ENCODE measurements at places on chromosomes 6 and 20. TPM values are rescaled to one million over a fixed set of nuclear protein-coding genes. Genes with fewer than 3 reads are reported as not detected.

Gene CGA
- 32.0 TPM for total RNA-seq

- DNase-seq: no peak
Measured at GRCh38 chr6:137762168-137763090, 104.6 kb upstream of the TNFAIP3 start.

Gene PNPLA1
- total RNA-seq: 4.2 TPM

- no peak for DNase-seq
Measured at GRCh38 chr20:58224974-58225373, 3.5 kb downstream of the ANKRD60 start.

- no peak for DNase-seq
Measured at GRCh38 chr6:159837511-159837910, 37.4 kb downstream of the PNLDC1 start.

DNA sequence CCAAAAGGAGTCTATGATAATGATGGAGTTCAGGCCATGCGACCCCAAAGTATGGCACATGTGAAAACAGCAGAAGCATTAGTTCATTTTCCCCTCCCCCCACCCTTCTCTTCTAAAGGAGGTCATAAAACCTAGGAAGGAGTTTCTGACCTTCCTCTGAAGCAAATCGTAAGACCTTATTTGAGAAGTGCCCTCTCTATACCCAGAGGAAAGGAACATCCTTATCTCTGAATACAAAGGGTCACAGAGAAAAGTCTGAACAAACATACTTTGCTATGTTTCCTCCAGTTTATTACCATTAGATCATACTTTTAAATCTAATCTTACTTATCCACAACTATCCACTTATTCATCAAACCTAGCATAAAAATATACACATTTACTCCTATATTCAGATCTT, 48.6 kb downstream of the SLX4IP start:
- DNase-seq: no peak

- DNase-seq: no peak
Measured at GRCh38 chr20:59812286-59813125, 120.9 kb downstream of the SYCP2 start.

Gene LY6G6F
- not detected for total RNA-seq

DNA sequence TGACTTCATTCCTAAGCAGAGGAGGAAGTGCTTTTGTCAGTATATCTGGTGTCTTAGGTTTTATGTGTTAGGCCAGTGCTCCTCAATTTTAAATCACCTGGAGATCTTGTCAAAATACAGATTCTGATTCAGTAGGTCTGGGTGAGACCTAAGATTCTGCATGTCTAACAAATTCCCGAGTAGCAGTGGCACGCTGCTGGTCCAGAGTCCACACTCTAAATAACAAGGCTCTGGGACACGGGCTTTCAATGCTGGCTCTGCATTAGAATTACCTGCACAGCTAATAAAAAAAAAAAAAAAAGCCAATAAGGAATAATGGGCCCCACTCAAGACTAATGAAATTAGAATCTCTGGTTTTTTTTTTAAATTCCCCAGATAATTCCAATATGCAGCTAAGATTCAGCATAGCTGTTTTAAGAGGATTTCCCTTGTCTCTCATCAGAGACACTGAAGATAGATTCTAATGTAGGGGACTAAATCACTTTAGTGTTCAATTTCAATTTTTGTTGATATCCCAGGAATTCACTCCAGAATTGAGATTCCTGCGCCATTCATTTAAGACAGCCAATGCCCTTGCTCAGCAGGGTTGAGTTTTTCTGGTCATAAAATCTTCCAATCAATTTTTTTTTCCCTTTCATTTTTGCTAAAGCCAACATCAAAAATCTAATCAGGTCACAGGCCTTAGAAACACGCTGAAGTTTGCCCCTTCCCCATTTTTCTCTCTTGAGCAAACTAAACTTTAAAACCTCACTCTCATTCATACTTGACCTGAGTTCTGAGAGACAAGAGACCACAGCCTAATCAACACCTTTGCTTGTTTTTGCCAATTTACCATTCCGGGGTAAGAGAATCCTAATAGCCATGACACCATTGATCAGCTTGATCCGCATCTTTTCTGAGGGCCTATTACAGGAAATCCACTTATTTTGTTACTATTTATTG, 2.4 kb downstream of the TDP2 start:
- DNase-seq: no peak

DNA sequence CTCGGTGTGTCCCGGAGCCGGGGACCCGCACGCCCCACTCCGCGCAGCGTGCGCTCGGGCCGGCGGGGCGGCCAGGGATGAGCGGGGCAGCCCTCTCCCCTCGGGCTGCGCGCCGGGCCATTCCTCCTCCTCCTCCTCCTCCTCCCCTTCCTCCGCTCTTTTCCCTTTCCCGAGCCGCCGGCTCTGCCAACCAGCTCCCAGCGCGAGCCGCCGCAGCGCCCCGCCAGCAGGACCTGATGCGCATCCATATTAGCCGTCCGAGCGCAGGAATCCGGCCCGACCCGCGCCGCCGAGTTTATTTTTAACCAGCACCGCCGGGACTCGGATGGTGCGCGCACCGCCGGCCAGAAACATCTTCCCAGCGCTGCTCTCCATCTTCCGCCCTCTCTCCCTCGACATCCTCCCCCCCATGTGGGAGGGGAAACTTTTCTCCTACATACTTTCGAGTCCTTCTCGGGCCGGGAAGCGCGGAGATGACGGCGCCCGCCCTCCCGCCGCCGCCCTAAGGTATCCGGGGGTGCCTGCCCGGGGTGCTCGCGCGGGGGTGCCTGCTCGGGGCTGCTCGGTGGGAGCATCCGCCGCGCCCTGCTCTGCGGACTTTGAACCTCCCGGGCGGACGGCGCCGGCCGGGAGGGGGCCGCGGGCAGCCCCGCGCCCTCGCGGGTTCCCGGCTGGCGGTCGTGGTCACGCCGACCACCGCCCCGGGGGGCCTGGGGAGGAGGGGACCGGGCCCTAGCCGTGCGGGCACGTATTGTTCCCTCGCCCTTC, 619 bp downstream of the RREB1 start:
- DNase-seq: no peak

Gene SYCP2
- total RNA-seq: 5.8 TPM

DNA sequence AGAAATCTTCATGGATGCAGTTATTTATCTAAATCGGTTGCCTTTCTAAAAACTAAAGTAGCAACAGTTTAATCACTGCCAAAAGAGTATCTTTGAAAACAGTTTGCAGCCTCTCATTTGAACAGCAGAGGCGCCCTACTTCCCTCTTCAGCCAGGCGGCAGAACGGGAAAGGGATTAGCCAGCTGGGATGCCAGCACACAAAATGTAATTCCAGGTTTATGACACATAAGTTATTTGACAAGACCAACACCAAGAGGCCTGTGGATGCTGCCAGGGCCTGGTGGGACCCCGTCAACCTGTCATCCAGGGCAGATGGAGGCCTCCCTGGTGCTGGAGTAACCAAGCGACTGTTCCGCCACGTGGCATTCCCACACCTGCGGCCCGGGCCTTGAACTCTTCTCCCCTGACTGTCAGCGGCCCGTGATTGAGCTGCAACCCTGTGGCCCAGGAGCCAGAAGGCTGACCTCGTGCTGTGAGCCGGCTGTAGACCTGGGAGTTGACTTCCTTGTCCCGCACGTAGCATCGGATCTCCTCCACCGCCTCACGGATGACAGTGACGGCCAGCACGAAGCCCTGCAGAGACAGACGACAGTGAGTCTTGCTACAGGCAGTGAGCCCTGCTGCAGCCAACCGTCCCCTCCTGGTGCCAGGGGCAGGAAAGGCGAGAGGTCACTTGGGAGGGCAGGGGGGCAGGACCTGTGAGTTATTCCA, 55.5 kb downstream of the ATP9A start:
- DNase-seq: peak; percentile 6

GRCh38 chr6:21596949-21597682, 3.6 kb downstream of the SOX4 start:
- peak; percentile 86 for DNase-seq

Gene SEL1L2
- not detected for total RNA-seq

DNA sequence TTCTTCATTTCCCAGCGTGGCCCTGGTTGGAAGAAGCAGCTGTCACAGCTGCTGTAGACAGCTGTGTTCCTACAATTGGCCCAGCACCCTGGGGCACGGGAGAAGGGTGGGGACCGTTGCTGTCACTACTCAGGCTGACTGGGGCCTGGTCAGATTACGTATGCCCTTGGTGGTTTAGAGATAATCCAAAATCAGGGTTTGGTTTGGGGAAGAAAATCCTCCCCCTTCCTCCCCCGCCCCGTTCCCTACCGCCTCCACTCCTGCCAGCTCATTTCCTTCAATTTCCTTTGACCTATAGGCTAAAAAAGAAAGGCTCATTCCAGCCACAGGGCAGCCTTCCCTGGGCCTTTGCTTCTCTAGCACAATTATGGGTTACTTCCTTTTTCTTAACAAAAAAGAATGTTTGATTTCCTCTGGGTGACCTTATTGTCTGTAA, 292.7 kb downstream of the ESR1 start:
- no peak for DNase-seq

DNA sequence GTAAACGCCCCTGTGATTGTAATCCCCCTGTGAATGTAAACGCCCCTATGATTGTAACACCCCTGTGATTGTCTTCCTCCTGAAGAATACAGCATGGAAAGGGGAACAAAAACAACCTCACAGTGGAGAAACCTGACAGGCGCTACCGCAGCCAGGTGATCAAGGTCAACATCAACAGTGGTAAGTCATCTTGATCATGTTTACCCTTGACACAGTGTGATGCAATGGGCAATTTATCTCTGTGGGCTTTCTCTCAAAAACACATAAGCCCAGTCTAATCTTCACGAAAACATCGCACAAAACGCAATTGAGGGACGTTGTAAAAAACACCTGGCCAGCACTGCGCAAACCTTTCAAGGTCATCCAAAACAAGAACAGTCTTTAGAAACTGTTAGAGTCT, 277.2 kb downstream of the PRKN start:
- no peak for DNase-seq

- DNase-seq: no peak
Measured at GRCh38 chr20:5369629-5370028, 52.9 kb upstream of the PROKR2 start.

DNA sequence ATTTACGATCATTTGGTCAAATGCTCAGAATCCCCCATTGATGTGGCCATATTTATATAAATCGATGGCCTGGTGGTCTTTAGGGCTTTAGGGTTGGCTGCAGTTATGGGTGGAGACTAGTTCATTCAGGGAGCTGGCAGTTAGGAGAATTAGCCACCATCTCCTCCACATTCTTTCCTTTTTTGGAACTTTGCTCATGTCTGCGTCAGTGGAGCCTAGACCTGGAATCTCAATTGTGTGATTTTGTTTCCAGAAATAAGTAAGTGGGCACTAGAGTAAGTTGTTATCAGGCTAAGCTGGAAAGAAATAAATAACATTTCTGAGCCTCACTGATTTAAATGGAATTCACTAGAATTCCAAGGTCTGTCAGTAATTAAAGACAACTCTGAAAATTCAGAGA, 29.0 kb upstream of the ELOVL5 start:
- no peak for DNase-seq

- peak; percentile 92 for DNase-seq
Measured at GRCh38 chr20:23061734-23062561, 12.5 kb upstream of the THBD start.

GRCh38 chr6:24980507-24981385, 45.0 kb upstream of the RIPOR2 start:
- DNase-seq: no peak

- no peak for DNase-seq
Measured at GRCh38 chr6:29723666-29724588, 693 bp downstream of the HLA-F start.

DNA sequence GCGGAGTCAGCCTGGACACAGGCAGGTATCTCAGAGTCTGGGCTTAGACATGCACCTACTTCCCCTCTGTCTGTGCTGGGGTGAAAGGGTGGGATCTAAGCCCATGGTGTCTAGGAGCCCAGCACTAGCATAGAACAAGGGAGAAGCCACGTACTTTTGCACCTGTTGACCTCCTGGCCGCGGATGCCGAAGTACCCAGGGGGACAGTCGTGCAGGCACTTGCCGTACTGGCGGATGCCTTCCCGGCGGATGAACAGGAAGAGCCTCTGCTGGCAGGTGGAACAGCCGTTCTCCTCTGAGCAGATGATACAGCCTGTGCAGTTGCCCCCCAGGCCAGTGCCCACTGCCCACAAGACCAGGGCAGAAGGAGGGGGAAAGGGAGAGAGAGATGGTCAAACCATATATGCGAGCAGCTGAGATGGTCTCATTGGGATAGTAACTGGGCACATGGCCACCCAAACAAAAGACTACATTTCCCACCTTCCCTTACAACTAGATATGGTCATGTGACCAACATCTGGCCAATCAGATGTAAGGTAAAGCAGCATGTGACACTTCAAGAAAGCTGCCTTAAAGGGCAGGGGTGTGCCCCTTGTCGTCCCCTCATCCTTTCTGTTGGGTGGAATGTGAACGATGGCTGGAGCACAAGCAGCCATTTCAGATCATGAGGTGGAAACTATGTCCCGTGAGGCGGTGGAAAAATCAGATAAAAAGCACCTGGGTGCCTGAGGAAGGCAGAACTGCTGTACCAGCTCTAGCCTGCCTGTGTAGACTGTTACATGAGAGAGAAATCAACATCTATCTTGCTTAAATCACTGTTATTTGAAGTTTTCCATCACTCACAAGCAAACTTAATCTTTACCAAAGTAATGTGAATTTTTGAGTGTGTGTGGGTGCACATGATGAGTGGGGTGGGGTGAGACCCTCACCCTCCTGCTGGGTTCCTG, 34.0 kb downstream of the RSPO4 start:
- no peak for DNase-seq

- no peak for DNase-seq
Measured at GRCh38 chr6:102229271-102229670, 835.8 kb downstream of the GRIK2 start.

DNA sequence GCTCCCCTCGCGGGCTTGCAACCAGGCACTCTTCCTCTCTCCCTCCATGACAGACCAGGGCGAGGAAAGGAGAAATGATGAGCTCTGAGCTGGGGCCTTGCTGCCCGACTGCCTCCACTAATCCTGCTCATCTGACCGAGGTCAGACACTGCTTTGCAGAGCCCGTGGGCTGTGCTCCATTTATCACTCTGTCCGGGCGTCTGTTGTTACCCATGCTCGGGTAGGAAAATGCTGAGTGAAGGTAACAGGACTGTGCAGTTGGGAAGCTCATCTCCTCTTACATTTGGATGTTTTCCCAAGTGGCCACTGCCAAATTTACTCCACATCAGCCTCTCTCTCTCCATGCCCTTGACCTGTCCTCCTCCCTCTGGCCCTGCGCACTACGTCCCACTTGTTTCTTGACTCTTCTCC, 14.6 kb downstream of the RPS6KA2 start:
- no peak for DNase-seq

All from skin of body (tissue), 3 donors.